ENCODE measurements at places on chromosomes 4 and X.
A peak's percentile ranks its signal among the peaks of the same experiment; 100 is the strongest.

DNA sequence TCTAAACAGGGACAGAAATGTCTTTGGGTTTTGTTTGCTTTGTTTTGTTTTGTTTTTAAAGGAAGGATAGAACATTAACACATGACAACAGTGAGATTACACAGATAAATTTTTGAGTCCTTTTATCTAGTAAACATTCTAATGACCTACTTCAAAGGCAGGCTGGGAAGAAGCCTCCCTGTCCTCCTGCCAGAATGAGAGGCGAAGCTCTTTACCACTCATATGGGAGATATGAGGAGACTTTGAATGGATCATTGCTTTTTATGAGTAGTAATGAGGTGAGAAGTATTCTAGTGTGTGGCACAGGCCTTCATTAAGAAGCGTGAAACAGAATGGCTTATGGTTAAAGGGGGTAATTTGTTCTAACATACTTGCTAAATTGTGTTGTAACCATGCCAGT, 172.0 kb downstream of the FBXO8 start:
- no peak for DNase-seq

DNA sequence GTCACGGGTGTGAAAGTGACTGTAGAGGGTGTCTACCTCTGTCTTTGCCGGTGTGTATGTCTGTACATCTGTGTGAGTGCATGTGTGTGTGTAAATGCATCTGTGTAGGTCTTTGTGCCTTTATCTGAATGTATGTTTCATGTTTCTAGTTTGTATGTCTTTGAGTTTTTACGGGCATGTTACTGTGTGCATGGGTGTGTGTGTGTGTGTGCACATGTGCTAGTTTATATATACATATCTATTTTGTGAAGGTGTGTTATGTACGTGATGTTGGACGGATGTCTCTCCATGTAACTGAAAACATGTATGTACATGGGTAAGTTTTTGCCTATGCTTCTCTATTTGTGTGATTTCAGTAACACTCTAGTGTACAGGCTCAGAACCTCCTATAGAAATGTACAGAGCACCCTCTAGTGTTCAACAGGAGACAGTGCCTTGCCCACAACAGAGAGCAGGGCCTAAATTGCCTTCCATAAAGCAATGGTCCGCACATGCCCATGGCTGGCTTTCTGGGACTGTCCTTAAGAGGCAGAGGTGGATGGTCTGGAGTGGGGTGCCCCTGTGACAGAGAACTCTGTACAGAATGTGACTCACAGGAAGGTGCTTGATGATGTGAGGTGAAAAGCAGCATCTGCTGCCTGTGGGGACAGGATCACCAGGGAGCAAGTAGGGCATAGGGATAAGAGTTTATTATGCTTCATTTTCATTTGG, 343.5 kb downstream of the RAPGEF2 start:
- peak; percentile 0 for DNase-seq

DNA sequence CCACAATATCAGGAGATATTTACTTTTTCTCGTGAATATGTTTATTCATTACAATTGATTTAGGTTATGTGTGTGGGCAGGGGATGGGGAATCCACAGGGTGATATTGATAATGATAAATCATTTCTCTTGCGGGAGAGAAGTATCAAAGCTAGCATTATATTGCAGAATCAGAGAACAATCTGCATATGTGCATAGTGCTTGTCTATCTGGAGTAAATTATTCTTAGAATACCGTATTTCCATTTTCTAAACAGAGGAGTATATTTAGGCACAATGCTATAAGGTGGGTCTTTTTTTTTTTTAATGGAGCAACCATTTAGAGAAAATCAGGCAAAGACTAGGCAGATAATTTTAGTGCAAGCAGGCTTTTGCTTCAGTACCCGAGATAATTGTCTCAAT, 166.0 kb upstream of the ARX start:
- no peak for DNase-seq

DNA sequence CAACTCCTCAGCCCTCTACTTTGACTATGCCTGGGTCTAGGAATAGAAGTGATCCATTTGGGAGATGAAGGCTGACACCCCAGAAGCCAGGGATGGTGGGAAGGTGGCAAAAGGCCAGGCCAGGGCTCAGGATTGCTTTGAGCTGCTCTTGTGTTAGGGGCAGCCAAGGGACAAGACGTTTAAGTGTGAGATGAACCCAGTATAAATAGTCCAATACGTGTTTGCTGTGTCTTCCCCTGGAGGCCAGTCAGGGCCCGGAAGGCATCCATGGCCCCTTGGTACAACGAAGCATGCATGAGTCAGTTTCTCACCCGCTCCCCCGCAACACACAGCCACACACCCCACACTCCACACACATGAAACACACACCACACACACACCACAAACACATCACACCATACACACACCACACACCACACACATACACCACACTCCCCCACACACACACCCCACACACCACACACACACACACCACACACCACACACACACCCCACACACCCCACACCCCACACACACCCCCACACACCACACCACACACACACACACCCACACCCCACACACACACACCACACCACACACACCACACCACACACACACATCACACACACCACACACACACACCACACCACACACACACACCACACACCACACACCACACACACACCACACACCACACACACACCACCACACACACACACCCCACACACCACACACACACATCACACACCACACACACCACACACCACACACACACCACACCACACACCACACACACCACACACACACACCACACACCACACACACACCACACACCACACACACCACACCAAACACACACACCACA, 5.1 kb downstream of the STARD8 start:
- no peak for DNase-seq

DNA sequence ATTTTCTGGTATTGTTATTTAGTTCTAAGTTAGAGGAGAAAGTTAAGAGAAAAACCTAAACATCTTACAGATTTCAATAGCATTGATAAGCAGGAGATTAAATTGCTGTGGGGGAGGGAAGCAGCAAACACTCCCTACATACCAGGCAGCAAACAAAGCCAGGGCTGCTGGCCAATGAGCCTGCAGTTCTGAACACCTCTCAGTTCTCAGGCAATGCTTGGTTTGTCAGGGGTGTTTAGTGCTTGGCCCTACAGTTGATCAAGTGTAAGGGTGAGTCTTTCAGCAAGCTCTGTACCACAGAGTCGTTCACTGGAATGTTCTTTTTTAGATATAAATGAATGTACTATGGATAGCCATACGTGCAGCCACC, 38.6 kb downstream of the EGFL6 start:
- no peak for DNase-seq

GRCh38 chr4:19883841-19884240, 367.9 kb upstream of the SLIT2 start:
- no peak for DNase-seq

DNA sequence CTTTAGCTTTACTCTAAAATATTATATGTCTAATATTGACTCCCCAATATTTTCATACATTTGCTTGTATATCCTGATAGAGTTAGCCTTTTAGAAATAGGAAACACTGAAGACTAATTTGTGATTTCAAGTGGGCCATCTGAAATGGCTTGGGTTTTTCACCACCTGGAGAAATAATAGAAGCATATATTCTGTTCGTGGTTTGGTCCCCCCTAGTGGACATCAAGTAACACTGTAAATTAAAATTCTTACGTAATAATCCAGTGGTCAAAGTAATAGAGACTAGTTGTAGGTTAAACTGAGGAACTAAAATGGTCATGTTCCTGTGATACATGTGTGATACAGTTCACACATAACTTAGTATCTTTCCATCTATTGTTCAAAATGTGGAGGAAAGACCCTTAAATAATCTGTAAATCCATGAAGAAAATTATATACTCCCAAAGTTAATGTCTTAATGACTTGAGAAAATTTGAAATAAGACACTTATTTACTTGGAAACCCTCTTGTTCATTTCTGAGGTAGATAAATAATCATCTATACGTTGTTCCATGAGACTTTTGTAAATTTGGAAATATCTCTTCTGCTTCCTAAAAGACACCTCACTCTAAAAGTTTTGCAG, 79.8 kb upstream of the SMARCAD1 start:
- no peak for DNase-seq

DNA sequence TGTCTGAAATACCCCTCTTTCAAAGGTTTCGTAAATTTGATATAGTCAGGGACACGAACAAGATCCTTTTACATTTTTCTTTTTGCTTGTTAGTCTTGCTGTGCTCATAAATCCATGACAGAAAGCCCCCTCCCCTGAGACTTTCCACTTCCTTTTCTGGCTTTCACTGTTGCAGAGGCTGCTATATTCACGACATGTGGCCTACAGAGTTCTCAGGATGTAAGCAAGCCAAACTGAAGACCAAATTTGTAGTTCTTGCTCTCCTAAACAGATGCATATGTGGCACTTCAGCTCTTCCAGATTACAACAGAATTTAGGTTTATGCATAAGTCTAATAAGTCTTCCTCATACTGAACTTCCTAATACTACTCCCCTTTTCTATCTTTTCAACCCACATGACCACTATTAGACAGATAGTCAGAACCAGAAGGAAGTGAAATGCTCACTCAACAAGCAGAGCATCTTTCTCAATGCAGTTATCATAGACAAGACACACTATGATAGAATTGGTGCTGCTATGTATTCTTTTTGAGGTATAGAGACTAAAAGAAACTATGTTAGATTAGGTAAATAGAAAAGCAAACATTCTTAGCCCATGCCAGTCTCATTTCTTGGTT, 15.0 kb downstream of the BTK start:
- DNase-seq, result no peak

GRCh38 chrX:136194536-136194935, 47.2 kb downstream of the FHL1 start:
- DNase-seq, result no peak

DNA sequence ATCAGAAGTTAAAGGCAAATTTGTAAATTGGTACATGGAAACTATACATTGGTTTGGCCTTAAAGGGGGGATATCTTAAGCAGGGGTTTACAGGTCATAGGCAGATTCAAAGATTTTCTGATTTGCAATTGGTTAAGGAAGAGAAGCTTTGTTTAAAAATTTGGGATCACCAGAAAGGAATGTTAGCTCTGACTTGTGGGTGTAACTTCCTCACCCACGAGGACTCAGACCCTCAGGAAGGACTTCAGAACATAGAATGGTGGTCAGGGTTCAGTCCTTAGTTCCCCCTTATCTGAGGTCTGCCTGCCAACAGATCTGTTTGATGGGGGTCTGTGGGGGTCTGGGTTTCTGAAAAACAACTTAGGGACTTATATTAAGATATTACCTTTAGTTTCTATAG, 427.4 kb upstream of the DIPK2B start:
- no peak for DNase-seq

DNA sequence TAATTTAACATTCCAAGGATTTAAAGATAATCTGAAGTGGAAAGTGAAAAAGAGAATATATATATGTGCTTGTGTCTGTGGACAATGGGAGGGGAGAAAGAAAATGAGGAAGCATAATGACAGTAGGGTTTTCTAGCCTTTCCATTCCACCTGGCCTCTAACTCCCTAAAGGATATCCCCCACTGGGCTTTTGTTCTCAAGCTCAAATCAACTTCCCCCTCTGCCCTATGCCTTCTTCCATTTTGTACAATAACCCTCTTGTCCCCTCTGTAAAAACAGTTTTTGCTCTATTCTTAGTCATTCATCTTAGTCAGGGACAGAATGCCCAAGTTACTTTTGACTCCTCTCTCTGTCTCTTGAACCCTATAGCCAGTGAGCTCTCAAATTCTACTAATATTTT, 23.6 kb downstream of the ANTXR2 start:
- no peak for DNase-seq

DNA sequence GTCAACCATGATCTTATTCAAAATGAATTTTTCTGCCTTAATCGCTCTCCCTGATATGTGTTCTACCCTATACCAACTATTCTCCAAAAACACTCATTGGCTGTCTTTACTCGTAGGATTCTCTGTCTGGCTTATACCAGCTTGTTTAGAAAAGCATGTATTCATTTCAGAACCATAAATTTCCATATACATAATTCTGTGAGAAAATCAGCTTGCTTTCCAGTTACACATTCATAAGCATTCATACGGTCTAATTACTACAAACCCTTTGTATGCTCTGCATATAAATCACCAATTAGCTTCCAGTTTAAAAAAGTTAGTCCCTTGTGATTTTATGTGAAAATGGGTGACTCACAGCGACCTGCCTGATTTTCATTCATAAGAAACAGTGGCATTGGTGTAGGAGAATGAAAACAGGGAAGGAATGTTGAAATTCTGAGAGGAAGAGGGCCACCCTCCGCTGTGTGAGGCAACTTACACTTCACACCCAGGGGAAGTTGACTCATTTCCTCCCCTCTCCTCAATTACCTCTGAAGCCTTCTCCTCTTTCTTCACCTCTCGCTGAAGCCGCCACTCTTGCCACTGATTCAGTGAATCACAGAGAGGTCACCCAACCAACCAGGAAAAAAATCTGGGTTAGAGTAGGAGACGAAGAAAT, 63.3 kb downstream of the MEPE start:
- DNase-seq, result no peak

- DNase-seq, result no peak
Observed at GRCh38 chr4:2663275-2663674, 92.9 kb downstream of the TNIP2 start.

- no peak for DNase-seq
Observed at GRCh38 chrX:75547783-75548182, 24.9 kb upstream of the ZDHHC15 start.

DNA sequence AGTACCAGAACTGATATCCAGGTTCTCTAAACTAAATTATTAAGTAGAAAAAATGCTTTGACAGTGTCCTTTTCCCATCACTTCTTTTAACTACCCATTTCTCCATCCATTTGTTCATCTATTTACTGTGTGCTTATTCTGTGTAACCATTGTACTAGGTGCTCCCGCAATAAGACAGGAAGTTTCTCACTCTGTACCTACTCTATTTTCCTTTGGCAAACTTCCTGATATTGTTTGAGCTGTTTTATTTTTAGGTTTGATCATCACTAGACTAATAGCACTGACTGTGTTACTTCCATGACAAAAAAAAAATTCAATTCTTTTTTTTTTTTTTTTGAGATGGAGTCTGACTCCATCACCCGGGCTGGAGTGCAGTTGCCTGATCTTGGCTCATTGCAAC, 102.5 kb upstream of the CASK start:
- DNase-seq, result no peak

- no peak for DNase-seq
Observed at GRCh38 chrX:129347291-129347690, 176.0 kb downstream of the SMARCA1 start.

DNA sequence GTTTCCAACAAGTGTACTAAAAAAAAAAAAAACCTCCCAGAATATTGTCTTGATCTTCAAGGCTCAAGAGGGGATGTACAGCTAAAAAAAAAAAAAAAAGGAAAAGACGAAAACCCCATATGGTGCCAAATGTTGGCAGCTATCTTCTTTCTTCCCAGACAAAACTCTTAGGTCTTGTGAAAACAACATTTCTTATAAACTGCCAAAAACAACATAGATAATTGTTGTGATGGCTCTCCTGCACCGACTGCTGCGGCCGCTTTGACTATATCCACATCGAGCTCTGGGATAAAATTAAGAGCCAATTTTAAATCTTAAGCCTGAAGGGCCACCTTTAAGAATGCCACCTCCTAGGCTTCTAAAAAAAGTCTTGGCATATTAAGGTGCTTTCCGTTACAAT, 23.5 kb downstream of the PDGFC start:
- DNase-seq, result no peak

Measured in stimulated activated CD4-positive, alpha-beta T cell treated with anti-CD3 and anti-CD28 coated beads, Interleukin-12 subunit alpha, Interleukin-12 subunit beta, amount 100 ng/mL, for 4 hours (primary cell).